ENCODE measurements at places on chromosomes 3 and 15.
A peak's percentile ranks its signal among the peaks of the same experiment; 100 is the strongest.

GRCh38 chr15:57555270-57555669 lies 36.4 kb upstream of the MYZAP start:
- DNase-seq = no peak

- no peak for DNase-seq
Measured at GRCh38 chr3:186976837-186977750, 46.8 kb downstream of the ST6GAL1 start.

DNA sequence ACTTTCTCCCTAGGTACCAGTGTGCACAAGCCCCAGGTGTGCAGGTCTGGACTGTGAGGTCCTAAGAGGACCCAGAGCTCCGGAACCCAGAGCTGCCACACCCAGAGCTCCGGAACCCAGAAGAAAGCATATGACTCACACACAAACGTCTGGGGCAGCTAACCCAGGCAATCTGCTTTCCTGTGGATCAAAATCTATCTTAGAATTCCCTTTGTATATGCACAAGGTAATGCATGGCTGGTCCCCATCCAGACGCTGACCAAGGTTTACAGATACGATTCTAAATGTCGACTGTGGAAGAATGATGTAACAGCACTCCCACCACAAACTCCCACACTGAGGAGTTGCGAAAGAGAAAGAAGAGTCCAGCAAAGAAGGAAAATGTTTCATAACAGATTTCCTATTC lies 15.7 kb downstream of the KCNMB2 start:
- no peak for DNase-seq

- no peak for DNase-seq
Measured at GRCh38 chr3:98460220-98460619, 2.8 kb upstream of the OR5K1 start.

GRCh38 chr3:117567382-117567781 lies 857.8 kb downstream of the TUSC7 start:
- no peak for DNase-seq

DNA sequence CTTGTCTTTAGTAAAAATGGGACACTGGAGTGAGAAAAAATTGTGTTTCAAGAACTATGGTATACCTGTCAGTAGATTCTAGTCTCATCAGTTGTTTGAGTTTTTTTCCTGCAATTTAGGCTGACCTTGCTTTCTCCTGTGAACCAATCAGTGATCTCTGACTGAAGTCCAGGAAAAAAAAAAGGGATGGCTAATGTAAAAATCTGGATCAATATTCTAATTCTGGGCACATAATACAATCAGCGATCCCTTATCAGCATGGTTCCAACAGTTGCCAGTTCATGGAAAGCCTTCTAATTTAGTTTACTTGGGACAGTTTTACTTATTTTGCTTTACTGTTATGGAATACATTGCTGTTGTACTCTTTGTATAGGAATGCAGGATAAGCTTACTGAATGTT lies 17.0 kb downstream of the TRPM7 start:
- DNase-seq = no peak

- no peak for DNase-seq
Measured at GRCh38 chr3:19384868-19385267, 236.6 kb downstream of the KCNH8 start.

DNA sequence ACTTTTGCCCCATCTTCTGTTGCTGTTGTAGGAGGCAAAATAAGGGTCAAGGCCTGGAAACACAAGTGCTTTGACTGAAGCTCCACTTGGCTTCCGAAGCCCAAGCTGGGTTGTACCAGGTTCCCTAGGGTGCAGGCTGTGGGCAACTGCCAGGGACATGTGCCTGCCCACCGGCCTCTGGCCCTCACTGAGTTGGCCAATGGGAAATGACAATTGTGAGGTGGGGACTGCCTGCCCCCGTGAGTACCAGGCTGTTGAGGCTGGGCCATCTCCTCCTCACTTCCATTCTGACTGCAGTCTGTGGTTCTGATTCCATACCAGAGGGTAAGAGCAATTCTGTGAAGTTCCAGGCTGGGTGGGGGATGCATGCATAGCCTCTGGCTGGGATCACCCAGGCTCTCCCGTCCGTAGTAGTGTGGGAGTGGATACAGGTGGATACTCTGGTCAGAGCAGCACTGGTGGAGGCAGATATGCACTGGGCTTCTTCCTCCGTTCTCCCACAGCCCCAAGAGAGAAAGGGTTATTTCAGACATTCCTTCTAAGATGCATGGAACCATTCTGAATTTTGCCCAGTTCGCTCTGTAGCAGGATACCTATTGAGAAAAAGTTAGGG lies at the start of gene ADIPOQ:
Gene ADIPOQ, plus strand, starts transcription at position 285 of the 613 bp plus-strand sequence. CDS start 10,349 bp downstream, outside the sequence.
- DNase-seq = no peak

GRCh38 chr15:81161160-81161673 lies 27.1 kb downstream of the CFAP161 start:
- no peak for DNase-seq

- DNase-seq = no peak
Measured at GRCh38 chr15:101191242-101191641, 60.6 kb downstream of the CHSY1 start.

- DNase-seq = no peak
Measured at GRCh38 chr15:66496951-66497501, 536 bp downstream of the SNAPC5 start.

DNA sequence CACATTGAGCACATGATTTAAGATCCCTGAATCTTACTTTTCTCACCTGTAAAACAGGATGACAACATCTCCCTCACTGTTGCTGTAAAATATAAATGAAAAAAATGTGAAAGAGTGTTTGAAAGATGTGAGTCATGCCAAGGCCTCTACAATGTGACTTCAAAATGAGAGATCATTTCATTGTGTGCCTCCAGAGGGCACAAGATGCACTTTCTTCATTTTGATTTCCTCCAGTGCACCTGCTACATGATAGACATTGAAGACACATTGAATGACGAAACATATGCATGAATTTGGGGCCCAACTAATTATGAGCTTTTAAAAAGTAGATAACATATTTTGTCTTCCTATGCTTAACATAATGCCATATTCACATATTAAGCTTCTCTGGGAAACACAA lies 170.3 kb downstream of the MOBP start:
- no peak for DNase-seq

DNA sequence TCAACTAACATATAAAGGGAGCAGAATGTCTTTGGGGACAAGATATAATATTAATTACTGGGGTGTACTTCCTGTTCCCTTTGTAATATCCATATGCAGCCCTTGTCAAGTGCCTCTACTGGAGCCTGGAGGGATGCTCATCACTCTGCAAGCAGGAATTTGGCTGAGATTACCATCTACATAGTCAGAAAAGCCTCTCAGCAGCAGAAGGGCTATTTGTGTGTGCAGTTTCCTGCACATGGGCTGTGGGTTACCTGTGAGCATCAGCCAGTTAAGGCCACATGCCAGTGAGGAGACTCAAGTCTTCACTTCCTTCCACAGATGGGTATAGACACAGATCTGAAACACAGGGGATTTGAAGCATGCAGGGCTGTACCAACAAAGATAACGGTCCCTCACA lies 278.1 kb upstream of the PLSCR5 start:
- DNase-seq = no peak

DNA sequence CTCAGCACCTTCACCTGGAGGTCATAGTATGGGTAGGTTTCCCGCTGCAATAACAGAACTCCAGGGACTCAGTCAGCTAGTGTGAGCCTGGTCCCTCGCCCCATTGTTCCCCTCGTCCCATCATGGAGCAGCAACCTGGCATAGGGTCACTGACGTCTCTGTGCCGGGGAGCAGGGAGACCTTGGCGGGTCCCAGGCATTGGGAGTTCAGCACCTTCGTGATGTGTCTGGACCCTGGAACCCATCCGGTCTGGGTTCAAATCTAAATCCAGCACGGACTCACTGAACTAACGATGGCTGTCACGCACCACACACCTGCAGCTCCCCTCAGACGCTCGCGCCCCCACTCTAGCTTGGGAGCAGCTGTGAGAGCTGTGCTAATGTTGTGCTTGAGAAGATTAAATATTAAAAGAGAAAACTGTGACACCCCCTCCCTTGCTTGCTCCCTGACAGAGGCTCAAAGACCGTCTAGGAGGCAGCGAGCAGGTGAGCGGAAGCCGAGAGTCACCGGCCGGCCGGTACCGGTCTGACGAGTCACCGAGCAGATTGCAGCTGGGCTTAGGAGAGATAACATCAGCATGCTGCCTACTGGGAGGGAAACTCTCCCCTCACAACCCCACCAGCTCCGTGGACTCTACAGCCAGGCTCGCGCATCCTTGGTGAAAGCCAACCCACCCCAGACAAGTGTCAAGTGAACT lies 742 bp downstream of the PLA2G4F start:
- peak; percentile 27 for DNase-seq

DNA sequence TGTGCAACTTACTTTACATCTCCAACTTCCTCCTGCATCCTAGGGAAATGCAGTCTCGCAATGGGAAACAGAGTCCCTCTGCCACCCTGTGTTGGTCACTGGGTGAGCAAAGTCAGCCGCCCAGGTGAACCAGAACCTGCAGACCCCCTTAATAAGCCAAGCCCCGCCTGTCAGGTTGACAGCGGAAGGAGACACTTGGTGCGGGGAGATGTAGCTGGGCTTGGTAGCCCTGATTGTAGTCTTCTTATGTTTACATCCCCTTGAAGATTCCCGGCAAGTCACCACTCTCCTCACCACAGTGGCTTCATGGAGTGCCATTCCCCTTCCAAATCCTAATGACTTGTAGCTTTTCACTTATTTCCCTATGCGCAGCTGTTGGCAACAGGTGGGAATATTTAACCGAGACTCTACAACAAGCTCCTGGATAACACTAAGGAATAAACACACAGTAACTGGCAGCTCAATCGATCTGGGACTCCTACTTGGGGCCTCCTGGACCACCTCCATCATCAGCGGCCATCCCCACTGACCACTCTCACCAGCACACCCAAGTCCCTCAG lies 17.7 kb upstream of the CLSTN2 start:
- no peak for DNase-seq

- no peak for DNase-seq
Measured at GRCh38 chr15:63054985-63055384, 12.4 kb downstream of the TPM1 start.

DNA sequence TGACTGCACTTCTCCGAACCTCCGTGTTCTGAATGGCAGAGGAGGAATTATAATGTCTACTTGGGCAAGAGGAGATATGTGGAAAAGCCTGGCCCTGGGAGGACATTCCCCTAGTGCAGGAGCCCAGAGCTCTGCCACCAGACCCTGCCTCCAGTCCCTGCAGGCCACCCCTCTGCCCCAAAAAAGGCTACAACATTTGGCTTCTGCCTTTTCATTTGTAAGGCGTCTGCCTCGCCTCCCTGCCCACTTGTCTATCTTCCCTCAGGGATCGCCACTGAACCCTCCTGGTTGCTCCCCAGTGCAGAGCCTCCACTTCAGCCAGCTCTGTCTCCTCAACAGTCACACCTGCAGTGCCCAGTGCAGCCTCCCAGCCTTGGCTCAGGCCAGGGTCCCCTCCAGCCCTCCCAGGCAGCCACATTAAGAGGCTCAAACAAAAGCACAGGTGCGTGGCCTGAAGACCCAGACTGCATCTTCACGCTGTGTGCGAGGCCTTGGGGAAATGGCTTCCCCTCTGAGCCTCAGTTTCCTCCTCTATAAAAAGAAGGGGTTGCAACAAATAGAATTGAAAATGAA lies 125.9 kb upstream of the SMAD3 start:
- no peak for DNase-seq

- DNase-seq = peak; percentile 84
Measured at GRCh38 chr15:91853511-91853947, at the start of gene SLCO3A1. Gene SLCO3A1 (plus strand): TSS chr15:91853708.

- DNase-seq = no peak
Measured at GRCh38 chr3:169954142-169954756, 12.4 kb upstream of the SEC62 start.

- DNase-seq = no peak
Measured at GRCh38 chr3:114770874-114771273, 376.2 kb downstream of the ZBTB20 start.

DNA sequence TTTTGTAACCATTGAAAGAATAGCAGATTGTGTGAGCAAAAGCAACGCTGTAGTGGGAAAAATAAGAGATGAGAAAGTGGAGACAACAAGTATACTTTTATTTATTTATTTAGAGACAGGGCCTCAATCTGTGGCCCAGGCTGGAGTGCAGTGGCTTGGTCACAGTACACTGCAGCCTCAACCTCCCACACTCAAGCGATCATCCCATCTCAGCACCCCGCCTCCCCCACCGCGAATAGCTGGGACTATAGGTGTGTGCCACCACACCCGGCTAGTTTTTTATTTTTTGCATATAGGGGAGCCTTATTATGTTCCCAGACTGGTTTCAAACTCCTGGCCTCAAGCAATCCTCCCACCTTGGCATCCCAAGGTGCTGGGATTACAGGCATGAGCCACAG lies 1.6 kb upstream of the GLCE start:
- no peak for DNase-seq

GRCh38 chr15:99662903-99663302 lies 70.3 kb downstream of the LYSMD4 start:
- DNase-seq = no peak

DNA sequence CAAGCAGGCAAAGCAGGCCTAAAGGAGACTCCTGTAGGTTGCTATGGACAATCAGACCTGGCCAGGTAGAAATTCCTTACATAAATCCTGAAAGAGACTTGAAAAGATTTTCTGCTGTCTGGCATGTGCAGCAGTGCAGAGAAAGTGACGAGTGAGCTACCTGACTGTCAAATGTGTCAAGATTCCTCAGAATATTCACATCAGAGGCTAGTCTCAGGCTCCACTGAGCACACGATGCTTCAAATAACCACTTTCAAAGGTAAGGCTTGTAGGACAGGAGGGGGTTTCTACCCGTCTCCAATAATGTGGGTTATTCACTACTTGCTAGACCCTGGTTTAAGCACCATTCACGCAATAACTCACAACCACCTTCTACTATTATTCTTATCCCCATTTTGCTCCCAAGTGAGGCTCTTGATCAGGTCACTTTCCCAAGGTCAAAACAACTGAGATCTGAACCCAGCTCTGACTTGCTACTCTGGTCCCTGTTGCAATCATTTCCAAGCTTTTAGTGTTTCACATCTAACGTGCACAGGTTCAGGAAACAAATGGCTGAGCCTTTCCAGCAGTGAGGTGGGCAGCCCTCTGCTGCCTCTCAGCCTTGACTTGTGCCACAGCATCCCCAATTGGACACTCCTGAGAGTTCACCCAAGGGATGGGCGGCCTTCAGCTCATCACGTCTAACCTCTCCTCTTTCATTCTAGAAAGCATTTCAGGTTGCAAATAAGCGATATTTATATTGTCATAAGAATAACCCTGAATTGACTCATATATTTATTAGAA lies 329.9 kb upstream of the WNT5A start:
- no peak for DNase-seq

DNA sequence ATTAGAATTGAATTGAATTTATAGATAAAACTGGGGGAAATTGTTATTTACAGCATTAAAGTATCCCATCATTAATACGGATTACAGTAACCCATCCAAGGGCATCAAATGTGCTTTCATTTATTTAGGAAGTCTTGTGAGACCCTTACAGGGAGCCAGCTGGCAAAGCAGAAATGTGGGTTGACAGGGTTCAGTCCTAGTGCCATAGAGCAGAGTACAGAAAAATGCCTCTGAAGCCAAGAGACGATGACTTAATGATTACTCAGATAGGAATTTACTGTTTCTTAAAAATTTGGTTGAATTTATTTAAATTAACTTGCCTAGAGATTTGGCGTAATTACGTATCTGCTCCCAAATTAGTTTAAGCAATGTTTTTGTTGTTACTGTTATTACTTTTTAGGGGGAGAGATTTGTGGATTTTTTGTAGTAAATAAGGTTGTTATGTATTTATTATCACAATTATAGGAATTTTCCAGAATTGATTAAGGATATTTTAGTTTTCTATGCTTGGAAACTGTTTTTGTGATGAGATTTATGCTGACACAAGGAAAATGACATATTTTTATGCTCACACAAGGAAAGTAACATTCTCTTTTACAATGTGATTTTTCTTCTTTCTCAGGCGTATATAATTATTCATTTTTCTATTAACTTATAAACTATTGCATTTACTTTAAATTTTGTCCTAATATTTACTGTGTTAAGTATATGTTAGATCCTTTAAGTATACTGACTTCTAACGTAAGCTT lies 152.0 kb downstream of the EPHA6 start:
- DNase-seq = no peak

All from D341Med (cell line).